ENCODE measurements at places on chromosomes 13 and 19. TPM values are rescaled to one million over a fixed set of nuclear protein-coding genes. Genes with fewer than 3 reads are reported as not detected.

- peak; percentile 2 for DNase-seq
These were observed 76.0 kb upstream of the LSM14A start for GRCh38 chr19:34096020-34096915.

DNA sequence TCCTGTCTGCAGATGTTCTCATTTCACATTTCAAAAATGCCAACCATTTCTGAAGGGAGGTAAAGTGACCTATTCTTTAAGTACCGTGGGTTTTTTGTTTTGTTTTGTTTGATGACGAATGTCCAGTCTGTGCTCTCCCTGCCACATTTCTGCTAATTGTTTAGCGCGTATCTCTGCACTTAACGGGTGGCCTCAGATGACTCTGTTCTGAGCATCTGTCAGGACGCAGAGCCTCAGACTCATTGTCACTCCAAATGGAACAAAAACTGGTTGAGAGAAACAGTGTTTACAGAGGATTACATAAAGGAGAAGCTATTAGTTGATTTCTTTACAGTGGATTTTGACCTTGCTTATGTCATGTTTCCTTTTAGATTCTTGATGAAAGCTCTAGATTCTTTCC is 23.7 kb downstream of the TPP2 start:
- no peak for DNase-seq

- DNase-seq = no peak
These were observed at the start of gene CFD for GRCh38 chr19:858868-859843. Gene CFD (plus strand): TSS chr19:859664. CDS start chr19:859690, 26 bp downstream.

GRCh38 chr13:60016229-60016628 is 147.5 kb downstream of the DIAPH3 start:
- DNase-seq = no peak

DNA sequence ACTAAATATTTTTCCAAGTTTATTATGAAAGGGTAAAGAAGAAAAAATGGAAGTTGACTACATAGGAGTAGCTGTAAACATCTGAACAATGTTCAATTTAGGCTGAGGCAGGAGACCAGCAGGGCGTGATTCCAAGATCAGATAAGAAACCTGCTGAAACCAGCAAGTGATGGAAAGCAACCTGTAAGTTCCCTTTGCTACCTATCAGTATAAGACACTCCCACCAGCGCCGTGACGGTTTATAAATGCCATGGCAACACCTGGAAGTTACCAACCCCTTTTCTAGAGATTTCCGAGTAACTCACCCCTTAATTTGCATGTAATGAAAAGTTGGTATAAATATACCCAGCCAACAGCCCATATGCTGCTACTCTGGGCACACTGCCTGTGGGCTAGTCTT is 1.1 kb upstream of the ZNF45 start:
- no peak for DNase-seq

DNA sequence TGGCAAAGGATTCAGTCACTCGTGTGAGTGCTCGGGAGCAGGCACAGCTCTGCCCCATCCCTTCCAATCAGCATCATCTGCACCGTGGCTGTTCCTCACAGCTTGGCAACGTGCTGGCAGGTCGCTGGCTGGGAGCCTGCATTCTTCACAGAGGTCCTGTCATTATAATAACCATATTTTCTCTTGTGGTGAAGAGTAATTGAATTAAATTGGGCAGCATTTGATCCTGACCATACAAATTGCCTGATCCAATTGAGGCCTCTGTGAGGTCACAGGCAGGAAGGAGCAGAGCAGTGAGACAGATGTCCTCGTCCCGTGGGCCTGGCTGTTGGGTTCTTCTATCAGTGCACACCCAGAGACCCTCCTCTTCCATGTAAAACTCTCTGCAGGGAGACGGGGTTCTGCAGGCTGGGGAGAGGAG is 407.8 kb downstream of the COG6 start:
- no peak for DNase-seq

- no peak for DNase-seq
These were observed 3.2 kb downstream of the NAPA start for GRCh38 chr19:47511681-47512080.

DNA sequence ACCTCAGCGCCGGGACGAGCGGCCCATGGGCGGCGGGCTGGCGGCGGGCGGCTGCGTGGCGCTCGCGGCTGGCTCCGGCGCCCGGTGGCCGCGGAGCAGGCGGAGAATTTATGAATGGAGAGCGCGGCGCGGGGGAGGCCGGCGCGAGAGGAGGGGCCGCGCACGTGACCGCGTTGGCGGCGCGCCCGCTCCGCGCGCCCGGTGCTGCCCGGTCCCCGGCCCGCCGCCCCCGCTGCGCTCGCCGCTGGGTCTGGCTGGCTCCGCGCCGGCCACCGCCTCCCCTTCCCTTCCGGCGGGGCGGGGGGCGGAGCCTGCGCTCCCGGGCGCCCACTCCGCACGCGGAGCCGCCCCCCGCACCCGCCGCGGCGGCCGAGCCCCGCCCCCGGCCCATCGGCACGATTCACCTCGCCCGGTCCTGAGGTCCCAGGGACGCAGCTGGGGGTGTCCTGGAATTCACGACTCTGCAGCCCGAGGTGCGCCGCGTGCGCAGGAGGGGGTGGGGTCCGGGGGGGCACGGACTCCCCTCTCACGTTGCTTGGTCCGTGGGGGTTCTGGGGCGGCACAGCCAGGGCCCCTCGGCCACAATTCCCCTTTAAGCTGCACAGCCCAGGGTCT is at the start of gene CBARP:
TSS of gene CBARP (minus strand) at position 252 of the 615 bp plus-strand sequence. CDS start 1,905 bp downstream, outside the sequence.
- DNase-seq = no peak

- no peak for DNase-seq
These were observed 89.2 kb downstream of the MZT1 start for GRCh38 chr13:72638059-72638815.

- DNase-seq = no peak
These were observed 34.1 kb downstream of the DLEU7 start for GRCh38 chr13:50809133-50810090.

DNA sequence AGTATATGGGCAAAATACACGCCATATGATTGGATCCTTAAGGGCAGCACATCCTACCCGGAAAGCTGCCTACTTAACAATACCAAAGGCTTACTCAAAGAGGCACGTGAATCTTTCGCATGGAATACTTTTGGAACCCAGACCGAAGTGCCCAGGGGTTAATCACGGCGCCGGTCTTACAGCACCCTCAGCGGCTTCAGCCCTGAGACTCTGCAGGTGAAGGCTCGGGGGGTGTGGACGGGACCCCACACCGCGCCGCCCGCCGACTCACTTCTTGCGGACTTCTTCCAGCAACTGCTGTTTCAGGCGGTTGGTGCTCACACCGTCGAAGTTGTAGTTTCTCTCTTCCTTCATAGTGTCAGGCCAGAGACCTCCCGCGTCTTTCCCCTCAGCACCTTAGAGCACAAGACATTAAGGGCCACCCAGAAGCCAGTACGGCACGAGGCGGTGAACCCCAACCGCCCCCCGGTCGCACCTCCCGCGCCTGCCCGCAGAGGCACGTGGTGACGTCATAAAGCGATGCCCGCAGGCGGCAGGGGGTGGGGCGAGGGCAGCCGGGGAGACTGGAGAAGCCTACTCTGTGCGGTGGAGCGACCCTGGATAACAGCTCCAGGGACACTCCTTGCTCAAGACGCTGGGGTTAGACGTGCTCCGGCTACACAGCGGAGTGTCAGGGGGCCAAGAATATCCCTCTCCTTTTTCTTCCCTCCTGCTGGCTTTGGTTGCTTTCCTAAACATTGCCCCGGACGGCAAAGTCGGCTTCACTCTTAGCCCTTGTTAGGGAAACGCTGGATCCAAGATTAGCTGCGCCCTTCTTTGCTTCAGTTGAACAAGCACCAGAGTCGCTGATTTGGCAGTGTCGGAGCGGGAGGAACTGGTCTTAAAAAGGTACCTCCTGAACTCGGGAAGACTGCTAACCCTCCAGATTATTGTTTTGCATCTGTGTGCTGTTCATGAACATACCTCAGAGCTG is at the start of gene CCDC169:
TSS of gene CCDC169 (minus strand) at position 449 of the 973 bp plus-strand sequence. CDS start at position 354, 95 bp downstream.
- peak; percentile 37 for DNase-seq

DNA sequence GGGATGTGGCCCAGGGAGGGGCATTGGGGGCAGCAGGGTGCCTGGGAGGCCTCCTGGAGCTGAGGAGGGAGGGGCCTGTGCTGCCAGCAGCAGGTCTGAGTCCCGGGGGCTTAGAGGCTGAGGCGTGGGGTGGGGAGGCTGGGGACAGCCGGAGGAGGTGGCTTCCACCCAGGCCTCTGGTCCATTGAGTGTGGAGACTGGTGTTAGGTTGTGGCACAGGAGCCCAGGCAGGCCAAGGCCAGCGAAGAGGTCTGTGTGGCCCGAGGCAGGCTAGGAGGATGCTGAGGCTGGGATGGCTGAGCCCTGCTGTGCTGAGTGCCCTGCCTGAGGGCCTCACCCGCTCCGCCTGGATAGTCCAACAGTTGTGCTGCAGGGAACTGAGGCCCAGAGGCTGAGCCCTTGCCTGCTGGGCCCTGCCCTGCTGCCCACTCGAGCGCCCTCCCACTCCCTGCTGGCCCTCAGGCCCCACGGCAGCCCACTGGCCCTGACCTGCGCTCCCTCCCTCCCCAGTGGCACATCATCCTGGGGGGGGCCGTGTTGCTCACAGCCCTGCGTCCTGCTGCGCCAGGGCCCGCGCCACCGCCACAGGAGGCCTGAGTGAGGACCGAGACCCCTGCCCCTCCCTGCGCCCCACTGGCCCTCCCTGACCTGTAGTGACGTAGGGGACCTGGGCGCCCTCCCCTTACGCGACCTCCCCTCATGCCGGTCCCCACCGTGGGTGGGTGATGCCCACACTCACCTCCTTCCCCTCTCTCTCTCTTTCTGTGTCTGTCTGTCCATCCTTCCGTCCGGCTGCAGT is 4.9 kb upstream of the GARIN5A start:
- DNase-seq = no peak

DNA sequence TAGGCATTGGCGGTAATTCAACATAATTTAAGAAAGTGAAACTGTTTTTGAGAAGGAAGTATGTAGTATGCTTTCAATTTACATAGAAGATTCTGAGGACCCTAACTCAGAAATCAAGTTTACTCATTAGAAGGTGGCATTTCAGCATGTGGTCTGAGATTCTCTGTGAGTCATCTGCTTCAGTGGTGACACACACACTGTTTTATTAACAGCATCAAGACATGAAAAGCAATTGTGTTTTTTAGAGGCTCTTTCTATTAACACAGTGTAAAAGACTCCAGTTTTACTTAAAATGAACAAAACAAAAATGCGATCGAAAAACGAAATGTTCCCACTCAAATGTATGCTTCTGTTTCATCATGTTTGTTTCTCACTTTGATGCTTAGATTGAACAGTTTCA is 802.1 kb upstream of the SLITRK6 start:
- DNase-seq = no peak

GRCh38 chr13:94967183-94968039 is 255.1 kb upstream of the SOX21 start:
- DNase-seq = no peak

DNA sequence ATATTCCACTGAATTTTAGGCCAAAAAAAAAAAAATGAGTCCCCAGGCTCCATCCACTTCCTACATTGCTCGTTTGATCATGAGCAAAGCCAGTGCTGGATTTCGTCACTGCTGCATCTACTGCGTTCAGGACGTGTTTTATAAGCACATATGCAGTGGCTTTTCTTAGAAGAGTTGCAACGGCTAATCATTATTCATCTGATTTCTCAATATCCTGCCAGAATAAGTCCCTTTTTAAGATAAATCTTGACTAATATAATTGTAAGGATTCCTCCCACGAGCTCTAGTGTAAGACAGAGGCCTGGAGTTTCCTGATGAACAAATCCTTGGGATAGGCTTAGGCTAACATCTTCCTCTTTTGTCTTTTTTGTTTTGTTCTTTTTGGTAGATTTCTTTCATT is 19.5 kb downstream of the FAM124A start:
- no peak for DNase-seq

GRCh38 chr19:444677-445210 is 16.1 kb downstream of the SHC2 start:
- no peak for DNase-seq

ZNF677 gene
- 27.5 TPM for total RNA-seq

ZNF541 gene
- 0.10 TPM for total RNA-seq

SPIB gene
- total RNA-seq = 0.30 TPM

PPP1R15A gene
- total RNA-seq = 58.4 TPM

ZNF101 gene
- 5.7 TPM for total RNA-seq

MYPOP gene
- 1.1 TPM for total RNA-seq

CCNA1 gene
- total RNA-seq = 0.59 TPM

POMP gene
- 40.6 TPM for total RNA-seq
